Keratinocyte (primary cell): ENCODE measurements at places on chromosomes 16 and 17.

- DNase-seq: no peak
Observed at GRCh38 chr17:22441776-22442175, 749.5 kb downstream of the KCNJ18 start.

DNA sequence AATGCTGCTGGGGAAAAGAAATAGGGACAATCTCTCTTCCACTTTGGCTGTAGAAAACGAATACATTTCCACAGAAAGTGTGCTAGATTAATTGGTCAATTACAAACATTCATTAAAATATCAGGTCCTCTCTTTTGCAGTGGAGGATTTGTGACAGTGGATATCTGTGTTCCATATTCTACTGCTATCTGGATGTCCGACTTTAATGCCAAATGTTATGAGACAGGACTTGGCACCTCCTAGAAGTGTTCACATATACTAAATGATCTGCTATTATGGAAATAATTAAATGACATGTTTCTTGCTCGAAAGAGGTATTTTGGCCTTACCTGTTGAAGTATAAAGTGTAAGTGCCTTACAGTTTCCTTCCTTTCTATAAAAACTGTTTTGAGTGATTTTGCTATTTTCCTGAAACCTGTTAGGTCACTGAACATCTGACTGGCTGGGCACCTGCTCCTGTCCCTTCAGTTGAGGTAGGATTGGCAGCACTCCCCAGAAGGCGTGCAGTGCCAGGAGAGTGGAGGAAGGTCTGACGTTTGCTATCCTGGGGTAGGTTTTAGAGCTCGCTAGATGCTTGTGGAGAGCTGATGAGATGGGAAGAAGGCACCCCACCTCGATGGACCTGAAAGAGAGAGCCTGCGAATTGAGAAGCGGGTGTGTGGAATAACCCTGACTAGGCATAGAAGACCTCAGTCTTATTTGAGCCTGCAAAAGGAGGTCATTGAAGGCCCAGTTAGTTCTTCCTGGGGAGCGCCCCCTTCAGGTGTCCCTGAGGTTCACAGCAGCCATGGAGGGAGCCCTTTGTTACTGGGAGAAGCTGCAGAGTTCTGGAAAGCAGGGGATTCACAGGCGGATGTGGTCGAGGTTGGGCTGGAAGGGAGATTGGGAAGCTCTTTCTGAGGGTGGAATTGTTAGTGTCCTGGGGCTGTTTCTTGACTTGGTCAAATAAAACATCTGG lies 159.4 kb upstream of the ZNF267 start:
- DNase-seq: no peak

- DNase-seq: no peak
Observed at GRCh38 chr17:45228763-45229539, 7.3 kb downstream of the FMNL1 start.

DNA sequence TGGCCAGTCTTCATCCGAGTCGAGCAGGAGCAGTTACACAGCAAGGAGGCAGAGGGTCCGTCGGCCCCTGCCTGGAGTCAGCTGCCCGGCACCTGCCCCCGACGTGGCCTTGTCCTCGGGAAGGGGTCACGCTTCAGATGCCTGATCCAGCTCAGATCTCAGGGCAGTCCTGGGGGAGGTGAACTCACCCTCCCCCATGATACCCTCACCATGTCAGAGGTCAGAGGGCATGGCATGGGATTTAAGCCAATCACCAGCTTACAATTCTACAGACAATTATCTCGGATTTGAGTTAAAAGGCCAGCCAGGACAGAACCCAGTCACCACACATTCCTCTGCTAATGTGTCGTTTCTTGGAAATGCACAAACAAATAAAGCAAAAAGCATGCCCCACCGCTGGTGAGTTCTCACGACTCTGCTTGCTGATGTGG lies 211.3 kb downstream of the FOXL1 start:
- no peak for DNase-seq

DNA sequence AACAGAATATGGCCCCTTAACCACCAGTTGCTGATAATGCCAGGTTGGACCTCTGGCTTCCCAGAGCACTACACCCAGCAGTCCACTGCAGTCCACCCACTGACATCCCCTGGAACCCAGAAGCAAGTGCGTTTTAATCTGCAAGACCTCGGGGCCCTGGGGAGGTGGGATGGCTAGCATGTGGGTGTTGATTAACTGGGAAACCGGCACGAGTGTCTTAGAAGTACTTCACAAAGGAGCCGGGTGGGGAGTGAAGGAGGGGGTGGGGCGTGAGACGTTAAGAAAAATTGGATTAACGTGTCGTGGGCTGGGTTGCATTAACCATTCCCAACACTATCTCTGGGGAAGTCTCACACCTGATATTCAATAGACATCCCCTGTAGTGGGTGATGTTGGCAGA lies 6.1 kb upstream of the HIC1 start:
- DNase-seq: no peak

GRCh38 chr16:11580451-11581086 lies 6.2 kb downstream of the LITAF start:
- no peak for DNase-seq

DNA sequence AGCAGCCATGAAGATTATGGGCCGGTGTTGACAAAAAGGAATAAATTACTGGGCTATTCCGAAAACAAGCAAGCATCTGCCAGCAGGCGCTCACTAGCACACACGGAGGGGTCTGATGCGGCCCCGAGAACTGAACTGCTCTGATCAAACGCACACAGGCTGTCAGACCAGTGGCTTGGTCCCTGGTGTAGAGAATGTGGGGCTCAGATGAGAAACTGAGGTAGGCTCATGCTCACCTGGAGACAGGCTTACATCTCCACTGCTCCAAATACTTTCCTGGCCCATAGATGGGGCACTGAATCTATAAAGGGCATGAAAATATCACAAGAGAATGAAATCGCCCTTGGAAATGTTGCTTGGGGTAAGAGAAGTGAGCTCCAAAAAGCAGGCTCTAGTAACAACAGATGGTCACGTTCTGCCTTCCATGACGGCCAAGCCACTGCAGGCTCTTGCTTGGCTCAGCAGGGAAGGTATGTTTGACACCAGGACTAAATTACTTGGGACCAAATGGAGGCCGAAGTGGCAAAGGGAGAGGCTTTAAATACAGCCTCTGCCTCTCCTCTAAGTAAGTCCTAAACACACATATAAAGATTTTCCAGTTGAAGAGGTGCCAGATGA lies 5.4 kb downstream of the ABR start:
- DNase-seq: no peak

DNA sequence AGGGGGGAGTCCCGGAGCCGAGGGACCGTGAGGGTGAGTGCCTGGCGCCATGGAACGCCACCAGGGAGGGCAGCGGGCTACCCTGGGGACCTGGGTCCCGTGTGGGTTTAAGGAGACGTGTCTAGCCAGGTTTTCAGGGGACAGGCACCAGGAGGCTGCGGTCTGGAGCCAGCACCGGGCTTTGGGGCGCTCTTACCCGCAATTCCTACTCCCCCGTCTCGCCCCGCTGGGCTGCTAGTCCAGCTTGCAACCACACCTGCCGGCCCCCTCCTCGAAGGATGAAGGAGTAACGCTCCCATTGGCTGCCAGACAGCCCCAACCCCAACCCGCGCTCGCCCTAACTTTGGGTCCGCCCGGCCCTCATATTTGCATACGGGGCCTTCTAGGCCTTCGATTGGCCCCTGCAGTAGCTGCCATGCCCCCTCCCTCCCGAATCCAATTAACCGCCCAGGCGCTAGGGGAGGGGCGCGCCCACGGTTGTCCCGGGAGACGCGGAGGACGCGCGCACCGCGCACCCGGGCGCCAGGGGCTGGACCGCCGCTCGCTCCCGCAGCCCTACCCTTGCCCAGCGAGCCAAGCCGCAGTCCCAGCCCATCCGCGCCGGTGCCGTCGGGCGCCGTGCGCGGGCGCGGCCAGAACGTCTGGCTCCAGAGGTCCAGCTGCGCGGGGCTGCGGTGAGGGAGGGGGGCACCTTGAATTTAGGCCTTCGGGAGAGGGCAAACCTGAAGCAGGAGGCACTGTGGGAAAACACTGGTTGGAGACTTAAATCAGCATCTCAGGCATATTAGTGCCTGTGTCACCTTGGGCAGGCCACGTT lies at the start of gene TTLL6:
Gene TTLL6, minus strand, starts transcription at position 456 of the 817 bp plus-strand sequence. Its CDS starts 157 bp downstream, at position 299.
- no peak for DNase-seq

- DNase-seq: no peak
Observed at GRCh38 chr16:75529959-75530358, 5.9 kb downstream of the CHST5 start.

DNA sequence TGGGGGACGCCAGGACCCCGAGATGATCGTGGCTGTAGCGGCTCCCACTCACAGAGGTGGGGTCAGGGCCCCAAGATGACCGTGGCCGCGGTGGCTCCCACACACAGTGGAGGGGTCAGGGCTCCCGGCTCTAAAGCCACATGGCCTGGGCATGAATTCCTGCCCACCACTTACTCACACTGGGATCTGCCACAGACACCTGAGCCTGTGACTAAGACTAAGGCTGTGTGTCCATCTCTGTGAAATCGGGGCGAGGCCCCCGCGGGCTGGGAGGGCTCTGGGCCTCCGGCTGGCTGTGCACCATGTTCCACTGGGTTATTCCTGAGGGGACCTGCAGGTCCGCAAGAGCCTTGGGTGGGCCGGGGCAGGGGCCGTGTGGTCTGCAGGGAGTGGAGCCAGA lies 18.5 kb downstream of the ZFPM1 start:
- no peak for DNase-seq

- no peak for DNase-seq
Observed at GRCh38 chr17:55273579-55274354, 9.0 kb downstream of the HLF start.

GRCh38 chr16:88810166-88810911 lies 1.4 kb downstream of the APRT start:
- DNase-seq: no peak

DNA sequence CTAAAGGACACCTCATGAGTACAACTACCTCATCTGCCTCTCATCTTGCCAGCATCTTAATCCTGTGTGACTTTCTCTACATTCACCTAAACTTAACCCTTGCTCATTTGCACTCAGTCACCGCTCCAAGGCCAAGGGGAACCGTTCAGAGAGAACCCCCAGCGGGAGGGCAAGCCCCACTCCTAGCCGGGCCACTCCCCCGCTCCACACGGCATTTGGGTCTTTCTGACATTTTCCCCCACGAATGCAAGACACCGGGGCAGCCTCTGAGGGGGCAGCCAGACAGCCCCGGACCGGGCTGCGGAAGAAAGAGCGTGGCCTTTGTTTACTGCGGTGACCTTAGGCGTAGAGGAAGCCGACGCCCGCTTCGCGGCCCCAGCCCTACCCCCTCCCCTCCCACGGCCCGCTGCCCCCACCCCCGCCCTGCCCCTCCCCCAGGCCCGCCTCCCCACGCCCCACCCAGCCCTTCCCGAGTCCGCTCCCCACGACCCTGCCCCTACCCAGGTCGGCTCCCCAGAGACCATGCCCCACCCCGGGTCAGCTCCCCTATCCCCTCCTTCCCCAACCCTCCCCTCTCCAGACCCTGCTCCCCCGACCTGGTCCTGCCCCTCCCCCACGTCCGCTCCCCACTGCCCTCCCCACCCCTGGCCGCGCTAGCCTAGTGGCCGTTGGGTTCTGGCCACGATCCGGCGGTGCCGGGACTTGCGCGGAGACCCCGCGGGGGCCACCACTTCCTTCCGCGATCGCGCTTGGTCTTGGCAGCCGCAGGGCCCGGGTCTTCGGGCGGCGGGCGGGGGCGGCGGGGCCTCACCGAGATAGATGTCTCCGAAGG lies 789 bp downstream of the CSNK1D start:
- no peak for DNase-seq

DNA sequence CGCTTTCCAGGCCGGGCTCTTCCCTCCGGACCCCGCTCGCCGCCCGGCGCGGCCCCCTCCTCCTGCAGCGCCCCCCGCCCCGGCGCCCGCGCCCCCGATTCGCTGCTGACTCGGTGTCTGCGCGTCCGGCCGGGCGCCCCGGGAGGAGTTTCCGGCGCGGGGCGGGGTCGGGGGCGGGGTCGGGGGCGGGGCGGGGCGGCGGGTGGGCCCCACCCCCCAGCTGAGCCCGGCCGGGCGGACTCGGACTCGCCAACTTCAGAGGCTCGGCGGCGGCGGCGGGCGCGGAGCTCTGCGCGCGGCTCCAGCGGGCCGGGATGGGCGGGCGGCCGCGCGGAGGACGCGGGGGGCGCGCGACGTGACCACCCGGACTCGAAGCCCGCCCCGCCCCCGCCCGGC lies at the start of gene METRNL:
Gene METRNL, plus strand, starts transcription at position 258 of the 396 bp plus-strand sequence. CDS start 207 bp downstream, outside the sequence.
- DNase-seq: no peak

GRCh38 chr17:14946481-14946880 lies 318.6 kb downstream of the PMP22 start:
- DNase-seq: no peak

- DNase-seq: no peak
Observed at GRCh38 chr17:67467500-67468455, 90.7 kb downstream of the PITPNC1 start.
